Suppressor macrophage treated with lipopolysaccharide for 1 hour (primary cell): ENCODE measurements at places on chromosomes 12 and 14.

- DNase-seq, result no peak
Observed at GRCh38 chr12:130371296-130371695, 33.6 kb downstream of the PIWIL1 start.

DNA sequence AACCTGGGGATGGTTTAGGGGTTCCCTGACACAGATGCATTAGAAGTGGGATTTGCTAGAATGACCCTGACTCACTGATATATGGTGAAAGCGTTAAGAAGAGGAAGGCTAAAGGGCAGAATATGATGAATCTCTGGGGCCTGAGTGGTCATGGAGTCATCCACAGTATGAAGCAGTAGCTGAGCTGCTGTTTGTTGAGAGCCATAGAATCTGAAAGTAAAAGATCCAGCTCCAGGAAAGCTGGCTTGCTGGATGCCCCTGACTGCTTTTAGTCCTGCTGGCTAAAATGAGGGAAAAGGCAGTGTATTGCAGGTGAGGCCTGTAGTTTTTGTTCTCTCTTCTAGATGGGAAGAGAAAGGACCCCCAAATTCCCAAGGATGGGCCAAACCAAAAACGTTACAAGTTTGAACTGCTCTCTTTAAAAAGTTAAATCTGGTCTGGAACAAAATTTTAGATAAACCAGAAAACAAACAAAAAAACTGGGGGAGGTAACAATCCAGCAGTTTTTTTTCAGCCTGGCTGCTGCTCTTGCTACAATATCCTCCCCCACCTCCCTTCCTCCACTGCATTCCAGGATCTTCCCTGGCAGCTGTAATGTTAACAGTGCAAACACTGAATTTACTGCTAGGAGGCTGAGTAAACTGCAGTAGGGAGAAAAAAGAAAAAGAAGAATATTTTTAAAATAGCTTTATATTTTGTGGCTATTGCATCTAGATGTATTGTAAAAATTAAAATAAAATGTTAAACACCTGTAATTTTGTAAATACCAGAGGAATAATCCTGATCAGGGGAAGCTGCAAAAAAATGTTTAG is 16.5 kb downstream of the SEL1L start:
- DNase-seq, result peak; percentile 26

- DNase-seq, result no peak
Observed at GRCh38 chr12:12153596-12153995, 82.9 kb downstream of the BCL2L14 start.

DNA sequence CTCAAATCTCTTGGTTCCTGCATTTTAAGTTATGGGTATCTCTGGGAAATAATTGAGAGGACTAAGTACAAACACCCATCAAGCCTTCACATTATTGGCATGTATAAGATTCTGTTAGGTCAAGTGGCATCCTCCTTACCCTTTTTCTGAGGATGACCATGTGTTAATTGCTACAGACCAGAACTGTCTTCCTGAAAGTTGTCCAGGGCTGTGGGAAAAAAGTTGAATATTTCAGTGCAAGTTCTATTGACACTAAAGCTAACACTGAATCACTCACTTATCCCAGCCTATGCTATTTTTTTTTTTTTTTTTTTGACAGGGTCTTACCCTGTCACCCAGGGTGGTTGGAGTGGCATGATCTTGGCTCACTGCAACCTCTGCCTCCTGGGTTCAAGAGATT is 130.1 kb upstream of the HIF1A start:
- no peak for DNase-seq

- DNase-seq, result no peak
Observed at GRCh38 chr14:91127401-91127801, 13.5 kb downstream of the DGLUCY start.

- DNase-seq, result no peak
Observed at GRCh38 chr12:132685400-132685799, 1.7 kb downstream of the POLE start.

DNA sequence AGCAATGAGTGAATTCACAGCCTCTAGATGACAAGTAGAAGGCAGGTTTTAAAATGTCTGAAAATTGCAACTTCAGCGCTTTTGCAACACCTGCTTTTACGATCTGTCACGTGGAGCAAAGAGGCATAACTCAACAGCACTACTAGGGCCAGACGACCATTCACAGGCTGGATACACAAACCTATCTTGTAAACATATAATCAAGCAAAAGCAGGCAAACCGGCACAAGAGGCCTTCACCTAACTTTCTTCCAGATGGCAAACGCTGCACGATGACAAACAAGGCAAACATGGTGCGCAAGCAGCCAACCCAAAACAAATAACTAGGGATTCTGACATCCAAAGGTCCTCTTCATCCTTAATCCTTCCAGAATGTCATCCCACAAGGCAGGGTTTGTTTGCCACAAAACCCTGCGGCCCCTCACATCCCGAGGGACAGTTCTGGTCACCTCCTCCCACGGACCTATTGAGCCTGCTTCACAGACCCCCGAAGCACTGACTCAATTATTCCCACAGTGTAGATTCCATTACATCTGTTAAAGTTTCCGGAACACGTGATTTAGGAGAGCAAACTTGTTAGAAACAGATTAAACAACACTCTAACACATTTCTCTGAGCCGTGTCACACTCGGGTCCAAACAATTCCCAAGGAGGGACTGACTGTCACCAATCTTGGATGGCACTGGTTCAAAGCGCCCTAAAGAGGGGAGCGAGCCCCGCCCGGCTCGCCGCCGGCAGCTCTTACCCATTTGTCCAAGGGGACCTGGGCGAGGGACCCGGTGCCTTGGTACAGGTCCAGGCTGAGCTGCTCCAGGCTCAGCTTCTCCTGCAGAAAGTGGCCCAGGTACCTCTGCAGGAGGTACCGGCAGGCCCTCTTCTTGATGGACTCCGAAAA is 823 bp downstream of the ATG2B start:
- DNase-seq, result peak; percentile 17
